ENCODE measurements at places on chromosomes 11 and 22. TPM values are rescaled to one million over a fixed set of nuclear protein-coding genes. Genes with fewer than 3 reads are reported as not detected.

The ANKK1 gene
- not detected for total RNA-seq

The HTR3A gene
- total RNA-seq, result not detected

The AMPD3 gene
- 2.3 TPM for total RNA-seq

The HBG2 gene
- not detected for total RNA-seq

The IL18 gene
- total RNA-seq, result 0.33 TPM

The APOL5 gene
- not detected for total RNA-seq

The DDIAS gene
- total RNA-seq, result 4.6 TPM

The PACS1 gene
- total RNA-seq, result 28.2 TPM

The MPEG1 gene
- not detected for total RNA-seq

The PGGHG gene
- total RNA-seq, result 28.4 TPM

- no peak for DNase-seq
Observed at GRCh38 chr22:33803371-33804282, 116.6 kb downstream of the LARGE1 start.

GRCh38 chr11:95066716-95067038, at the start of gene SRSF8:
SRSF8 (plus strand) TSS chr11:95066919; CDS start chr11:95067227, 308 bp downstream.
- DNase-seq, result no peak

DNA sequence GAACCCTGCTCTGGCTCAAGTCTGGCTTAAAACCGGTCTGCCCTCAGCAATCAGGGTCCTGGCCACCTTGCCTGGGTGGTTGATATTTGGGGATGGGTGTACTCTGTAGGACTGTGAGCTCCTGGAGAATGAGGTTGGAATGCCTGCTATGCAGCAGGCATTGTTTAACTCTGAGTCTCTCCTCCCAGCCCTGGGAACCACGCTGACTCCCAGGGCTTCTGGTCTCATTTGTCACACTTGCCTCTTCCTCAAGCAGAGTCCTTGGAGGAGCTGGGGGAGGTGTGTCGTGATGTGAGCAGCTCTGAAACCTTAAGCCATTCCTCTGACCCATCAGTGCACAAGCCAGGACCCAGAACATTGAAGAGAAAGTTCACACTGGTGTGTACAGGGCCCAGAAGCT, 340.1 kb downstream of the MN1 start:
- DNase-seq, result peak; percentile 38

DNA sequence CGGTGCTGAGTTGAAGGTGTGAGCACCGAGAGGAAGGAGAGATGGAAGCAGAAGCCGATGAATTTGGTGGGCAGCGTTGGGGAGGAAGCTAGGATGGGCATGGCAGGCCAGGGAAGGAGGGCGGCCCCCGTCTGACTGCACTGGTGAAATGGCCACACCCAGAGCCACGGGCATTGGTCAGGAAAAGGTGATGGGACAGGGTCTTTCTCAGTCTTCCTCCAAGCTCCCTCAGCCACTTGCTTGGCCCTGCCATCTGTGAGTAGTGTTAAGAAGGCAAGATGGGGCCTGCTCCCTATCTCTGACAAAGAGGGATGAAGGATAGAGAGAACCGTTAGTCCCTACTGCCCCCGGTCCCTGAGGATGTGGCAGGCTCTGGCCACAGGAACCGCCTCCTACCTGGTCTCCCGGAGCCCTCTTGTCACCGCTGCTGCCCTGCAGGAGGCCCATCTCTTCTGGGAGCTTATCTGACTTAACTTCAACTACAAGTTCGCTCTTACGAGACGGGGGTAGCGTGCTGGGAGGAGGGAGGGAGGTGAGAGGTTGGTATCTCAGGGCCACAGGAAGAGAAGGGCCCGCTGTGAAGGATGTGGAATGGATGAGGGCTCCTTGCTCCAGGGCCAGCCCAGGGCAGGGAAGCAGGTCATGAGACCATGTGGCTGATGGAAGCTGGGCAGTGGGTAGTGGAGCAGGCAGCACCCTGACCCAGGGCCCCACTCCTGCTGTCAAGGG, 6.8 kb downstream of the MCAM start:
- DNase-seq, result no peak

DNA sequence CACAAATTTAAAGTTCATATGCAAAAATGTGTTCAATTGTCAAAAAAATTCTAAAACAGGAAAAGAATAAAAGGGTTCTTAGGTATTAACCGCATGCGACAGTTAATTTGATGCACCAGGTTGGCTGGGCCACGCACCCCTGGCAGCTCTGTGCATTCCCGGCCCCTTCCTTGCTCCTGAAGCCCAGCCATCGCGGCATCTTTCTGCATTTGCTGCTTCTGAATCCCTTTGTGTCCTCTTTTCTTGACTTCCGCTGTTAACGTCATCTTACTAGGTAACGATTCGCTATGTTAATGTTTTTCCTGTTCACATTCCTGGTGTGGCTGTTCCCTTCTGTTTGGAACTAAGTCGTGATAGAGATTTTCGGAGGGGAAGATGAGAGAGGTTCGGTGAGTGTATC, 7.9 kb upstream of the KLHDC7B start:
- no peak for DNase-seq

GRCh38 chr11:83502041-83502440, 215.9 kb upstream of the CCDC90B start:
- DNase-seq, result no peak

DNA sequence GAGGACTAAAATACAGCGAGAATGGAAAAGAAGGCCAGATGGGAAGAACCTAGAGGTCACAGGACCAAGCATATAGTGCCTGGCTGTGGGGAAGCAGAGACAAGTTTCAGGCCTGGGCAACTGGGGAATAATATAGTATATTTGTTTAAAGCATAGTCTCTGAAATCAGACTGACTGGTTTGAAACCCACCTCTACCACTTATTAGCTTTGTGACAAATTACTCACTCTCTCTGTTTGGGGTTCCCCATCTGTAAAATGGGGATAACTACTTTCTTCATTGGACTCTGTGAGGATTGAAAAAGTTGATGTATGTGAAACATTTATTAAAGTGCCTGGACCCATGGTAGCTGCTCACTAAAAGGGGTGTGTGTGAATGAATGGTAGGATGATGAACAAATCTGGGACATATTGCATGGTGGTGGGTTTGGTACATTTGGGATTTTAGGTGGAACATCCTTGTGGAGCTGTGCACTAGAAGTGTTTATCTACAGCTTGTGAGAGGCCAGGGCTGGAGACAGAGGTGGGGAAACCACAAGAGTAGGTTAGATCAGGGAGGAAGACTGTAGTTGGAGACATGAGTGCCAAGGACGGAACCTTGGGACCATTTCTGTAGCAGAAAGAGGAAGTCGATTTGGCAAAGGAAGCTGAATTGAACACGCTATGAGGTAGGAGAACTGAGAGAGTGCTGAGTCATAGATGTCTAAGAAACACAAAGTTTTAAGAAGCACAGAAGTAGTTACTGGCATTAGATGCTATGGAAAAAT, 52.6 kb downstream of the SWAP70 start:
- DNase-seq, result peak; percentile 98

DNA sequence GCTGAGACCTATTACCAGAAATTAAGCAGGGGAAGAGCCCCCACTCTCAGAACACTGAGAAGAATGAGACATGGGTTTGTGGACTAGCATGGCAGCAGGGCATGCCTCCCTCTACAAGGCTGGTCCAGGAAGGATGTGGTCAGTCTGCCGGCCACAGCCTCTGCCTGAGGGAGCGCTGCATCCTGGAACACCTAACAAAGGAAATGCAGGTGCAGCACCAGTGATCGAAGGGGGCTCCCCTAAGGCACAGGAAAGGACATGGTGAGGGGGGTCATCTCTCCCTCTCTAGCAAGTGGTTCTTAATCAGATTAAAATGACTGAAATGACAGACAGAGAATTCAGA, 40.6 kb upstream of the ARL14EP start:
- no peak for DNase-seq

DNA sequence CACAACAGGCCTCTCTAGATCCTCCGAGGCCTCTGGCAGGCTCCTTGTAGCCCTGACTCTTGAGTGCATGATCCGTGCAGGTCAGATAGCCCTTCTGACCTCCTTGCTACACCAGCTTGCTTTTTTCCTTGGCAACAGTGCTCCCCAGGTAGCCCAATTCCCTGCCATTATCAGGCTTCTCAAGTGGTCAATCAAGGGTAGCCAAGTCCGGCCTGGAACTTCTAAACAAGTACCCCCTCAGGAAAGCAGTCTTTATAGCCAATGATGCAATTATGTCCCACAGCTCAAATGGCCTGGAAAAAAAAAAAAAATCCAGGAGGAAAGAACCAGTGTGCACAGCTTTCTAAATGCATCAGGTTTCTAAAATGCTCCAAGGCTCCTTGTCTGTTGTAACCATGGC, 59.8 kb downstream of the TENM4 start:
- no peak for DNase-seq

GRCh38 chr11:12822392-12823022, 148.3 kb downstream of the TEAD1 start:
- no peak for DNase-seq

DNA sequence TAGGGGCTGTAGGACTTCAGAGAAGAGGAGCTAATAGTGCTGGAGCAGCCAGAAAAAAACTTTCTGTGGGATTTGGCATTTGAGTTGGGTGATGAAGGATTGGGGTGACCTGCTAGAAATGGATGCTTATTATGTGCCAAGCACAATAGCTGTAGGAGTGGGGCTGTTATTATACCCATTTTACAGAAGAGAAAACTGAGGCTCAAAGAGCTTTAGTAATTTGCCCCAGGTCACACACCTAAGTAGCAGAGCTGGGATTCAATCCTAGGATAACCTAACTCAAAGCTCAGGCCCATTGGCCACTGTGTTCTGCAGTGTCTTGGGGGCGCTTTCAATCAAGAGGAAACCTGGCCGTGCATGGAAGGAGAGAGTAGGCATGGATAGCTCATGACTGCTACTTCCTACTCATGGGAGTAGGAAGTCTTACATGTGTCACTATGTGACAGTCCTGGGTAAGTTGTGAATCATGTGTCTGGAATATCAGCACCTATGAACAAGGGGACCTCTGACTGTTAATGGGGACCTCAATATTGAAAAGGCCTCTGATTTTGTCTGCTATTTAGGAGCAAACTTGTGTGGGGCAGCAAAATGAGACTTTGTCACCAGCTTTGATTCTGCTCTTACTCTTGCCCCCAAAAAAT, 6.1 kb upstream of the ELF5 start:
- DNase-seq, result no peak

DNA sequence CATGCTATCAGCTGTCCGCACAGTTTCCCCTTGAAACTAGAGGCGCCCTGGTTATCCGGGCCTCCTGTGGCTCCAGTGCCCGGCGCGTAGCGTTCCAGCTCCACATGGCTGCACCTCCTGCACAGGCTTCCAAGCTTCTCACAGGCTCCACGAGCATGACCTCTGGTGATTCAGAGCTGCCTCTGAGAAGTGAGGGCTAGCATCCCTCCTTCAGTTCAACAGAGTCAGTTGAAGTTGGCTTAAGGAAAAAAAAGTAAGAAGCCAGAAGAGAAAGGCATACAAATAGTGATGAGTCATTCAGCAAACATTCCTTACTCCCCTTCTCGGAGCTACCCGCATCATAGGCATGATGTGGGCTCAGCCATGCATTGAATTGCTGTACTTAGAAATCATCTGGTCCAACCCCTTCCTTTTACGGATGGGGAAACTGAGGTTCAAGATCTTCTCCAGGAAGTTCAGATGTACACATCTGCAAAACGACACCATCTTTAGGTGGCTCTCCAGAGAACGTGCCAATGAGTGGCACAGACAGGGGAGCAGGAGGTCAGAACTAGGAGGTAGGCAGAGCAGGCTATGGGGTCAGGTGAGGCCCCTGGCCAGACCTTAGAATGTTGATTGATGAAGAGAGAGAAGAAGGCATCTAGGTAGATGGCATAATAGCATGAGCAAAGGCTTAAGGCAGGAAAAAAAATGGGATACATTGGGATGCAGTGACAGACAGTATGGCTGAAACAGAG, 216.3 kb upstream of the TBCEL start:
- peak; percentile 64 for DNase-seq

DNA sequence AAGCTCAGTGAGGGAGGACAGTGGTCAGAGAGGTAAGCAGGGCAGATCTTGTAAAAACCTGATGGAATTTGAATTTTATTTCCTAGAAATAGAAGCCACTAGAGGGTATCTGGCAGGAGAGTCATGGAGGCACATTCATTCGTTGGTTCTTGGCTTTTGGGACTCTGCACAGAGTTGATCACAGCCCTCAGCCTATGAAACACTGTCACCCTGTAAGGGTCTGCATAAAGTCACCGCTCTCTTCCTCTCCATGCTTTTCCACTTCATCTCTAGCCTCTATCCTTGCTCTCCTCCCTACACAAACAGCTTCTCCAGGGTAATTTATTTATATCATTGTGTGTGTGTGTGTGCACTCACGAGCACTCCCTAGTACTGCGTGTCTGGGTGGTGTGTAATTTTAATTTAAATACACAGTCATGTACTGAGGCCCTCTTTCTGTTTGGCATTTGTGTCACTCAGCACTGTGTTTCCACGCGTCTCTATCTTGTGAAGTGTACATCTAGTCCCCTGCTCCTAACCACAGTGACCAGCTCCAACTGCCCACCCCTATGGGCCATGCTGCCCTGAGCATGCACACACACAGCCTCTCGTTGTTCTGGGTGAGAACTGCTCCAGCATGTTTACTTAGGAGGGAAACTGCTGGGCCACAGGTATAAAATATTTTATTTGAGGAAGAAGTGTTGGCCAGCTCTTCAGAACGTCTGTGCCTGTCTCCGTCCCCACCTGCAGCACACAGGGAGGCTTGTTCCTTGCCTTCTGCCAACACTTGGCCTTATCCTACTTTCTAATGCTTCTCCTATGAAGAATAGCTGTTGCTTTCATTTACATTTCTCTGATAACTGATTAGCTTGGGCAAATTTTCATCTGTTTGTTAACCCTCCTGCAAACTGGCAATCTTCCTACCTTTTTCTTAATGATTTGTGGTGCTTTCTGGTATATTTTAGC, 4.5 kb downstream of the KCNQ1OT1 start:
- no peak for DNase-seq

- DNase-seq, result peak; percentile 2
Observed at GRCh38 chr11:80846979-80847378, 1406.1 kb upstream of the TENM4 start.

- no peak for DNase-seq
Observed at GRCh38 chr11:69914286-69915150, 95.3 kb upstream of the FGF3 start.

GRCh38 chr11:116513894-116514293, 258.9 kb downstream of the BUD13 start:
- DNase-seq, result peak; percentile 89

DNA sequence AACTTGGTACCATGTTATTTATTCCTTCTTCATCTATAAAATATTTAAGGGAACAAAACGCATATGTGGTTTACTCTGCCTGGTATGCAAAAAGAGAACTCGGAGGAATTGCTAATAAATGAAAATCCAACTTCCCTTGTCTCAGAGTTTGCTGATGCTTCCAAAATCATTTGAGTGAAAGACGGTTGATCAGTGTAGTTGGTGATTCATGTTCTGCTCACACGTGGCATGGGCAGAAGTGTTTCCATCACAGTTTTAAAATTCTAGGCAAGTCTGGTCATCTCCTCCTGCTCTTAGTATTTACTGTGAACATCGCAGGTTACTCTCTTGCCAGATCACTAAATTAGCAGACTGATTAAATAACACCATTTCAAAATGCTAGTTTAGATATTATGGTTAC, 11.9 kb upstream of the PARVB start:
- DNase-seq, result no peak

DNA sequence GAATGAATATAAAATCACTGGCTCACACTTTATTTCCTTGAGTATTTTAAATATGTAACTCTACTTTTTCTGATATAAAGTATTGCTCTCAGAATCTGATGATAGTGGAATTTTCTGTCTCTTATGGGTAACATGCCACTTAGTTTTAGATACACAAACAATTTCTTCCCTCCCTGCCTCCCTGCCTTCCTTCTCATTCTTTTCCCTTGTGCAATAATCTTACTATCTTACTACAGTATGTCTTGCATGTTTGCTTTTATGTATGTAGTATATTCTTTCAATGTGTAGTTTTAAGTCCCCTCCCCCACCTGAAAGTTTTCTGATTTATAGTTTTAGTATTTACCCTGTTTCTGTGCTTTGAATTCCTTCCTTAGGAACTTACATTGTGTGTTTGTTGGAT, 48.4 kb downstream of the INSC start:
- DNase-seq, result no peak

Data from dermis blood vessel endothelial cell (primary cell).